ENCODE measurements at places on chromosomes 2 and 18. TPM values are rescaled to one million over a fixed set of nuclear protein-coding genes. Genes with fewer than 3 reads are reported as not detected.

STAT4 gene
- total RNA-seq: not detected

CFAP210 gene
- not detected for total RNA-seq

TMSB10 gene
- 13,420 TPM for total RNA-seq

EPAS1 gene
- total RNA-seq: 318 TPM

MPP4 gene
- total RNA-seq: 13.2 TPM

SLC16A14 gene
- 1.5 TPM for total RNA-seq

MREG gene
- total RNA-seq: 6.7 TPM

CDCA7 gene
- total RNA-seq: 22.5 TPM

TRIM43 gene
- total RNA-seq: not detected

PIEZO2 gene
- 9.5 TPM for total RNA-seq

MYO1B gene
- 64.7 TPM for total RNA-seq

EMILIN1 gene
- 7.2 TPM for total RNA-seq

CDH2 gene
- total RNA-seq: 16.9 TPM

CCDC74A gene
- total RNA-seq: 6.6 TPM

ARL4C gene
- total RNA-seq: 3.3 TPM

AQP12A gene
- total RNA-seq: not detected

TXNDC9 gene
- 76.9 TPM for total RNA-seq

CYP27A1 gene
- 7.4 TPM for total RNA-seq
